Urothelium cell line (cell line): ENCODE measurements at places on chromosomes 16 and 17.
A peak's percentile ranks its signal among the peaks of the same experiment; 100 is the strongest.

DNA sequence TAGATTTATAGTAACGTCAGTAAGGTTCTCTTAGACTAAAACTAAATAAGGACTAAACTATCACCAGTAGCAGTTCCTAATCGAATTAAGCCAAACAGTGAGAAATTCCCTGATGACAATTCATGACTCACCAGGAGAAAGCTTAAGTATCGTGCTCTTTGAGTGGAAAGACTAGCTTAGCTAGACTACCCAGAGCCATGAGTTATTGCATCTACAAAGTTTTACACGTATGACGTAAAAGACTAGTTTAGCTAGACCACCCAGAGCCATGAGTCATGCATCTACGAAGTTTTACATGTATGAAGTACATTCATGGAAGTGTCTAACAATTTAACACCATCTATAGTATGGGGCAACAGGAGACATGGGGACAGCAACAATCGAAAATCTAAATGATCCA, 36.6 kb downstream of the UBE2G1 start:
- peak; percentile 20 for DNase-seq

DNA sequence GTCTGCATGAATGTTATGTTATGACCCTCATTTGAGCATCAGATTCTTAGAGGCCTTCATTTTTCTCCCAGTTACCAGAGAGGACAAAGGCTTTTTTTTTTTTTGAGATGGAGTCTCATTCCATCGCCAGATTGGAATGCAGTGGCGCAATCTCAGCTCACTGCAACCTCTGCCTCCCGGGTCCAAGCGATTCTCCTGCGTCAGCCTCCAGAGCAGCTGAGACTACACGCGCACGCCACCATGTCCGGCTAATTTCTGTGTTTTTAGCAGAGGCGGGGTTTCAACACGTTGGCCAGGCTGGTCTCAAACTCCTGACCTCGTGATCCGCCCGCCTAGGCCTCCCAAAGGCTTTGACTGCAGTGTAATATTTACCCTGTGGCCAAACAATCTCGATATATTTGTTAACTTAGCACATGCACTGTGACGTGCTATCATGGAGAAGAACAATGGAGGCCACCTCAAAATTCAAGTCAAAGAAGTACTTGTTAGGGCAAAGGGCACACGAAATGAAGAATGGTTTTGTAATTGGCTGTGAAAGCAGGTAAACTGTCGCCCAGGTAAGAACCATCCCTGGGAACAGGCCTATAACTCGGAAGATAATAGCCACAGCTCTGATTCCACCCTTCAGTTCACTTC, 303.4 kb downstream of the SLC39A11 start:
- no peak for DNase-seq

DNA sequence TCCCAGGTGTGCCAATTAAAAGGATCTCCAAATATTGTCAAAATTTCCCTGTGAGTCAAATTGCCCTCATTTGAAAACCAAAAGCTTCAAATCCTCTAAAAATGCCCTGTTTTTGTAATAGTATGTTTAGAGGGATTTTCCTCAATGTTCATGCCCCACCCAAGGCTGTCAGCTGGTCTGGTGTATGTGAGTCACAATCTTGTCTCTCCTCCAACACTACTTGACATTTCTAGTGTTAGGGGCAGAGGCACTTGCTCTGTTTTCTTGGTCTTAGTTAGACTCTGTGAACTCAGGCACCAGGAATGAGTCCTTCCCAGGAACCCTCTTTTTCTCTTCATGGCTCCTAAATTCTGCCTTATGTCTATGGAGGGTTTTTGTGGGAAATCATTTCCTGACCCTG, 634.8 kb downstream of the KCNJ2 start:
- DNase-seq, result no peak

GRCh38 chr16:87681981-87682570, 79.8 kb downstream of the JPH3 start:
- DNase-seq, result no peak

DNA sequence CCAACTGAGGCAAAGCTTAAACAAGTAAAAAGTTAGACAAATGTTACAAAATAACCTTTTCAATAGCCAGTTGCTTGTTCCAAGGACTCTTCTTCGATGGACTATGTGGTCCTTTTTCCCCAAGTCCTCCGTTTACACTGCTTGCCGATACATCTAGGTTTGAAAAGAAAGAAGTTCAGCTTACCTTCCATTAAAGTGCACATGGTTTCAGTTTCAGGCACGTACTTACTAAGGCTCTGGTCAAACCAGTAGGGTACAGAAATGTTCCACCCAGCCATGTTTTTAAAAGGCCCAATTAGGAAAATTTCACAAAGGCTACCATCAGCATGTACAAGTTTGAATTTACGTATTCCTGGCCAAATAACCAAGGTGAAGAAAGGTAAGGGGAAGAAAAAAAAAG, 2.1 kb downstream of the SRSF2 start:
- DNase-seq, result no peak

DNA sequence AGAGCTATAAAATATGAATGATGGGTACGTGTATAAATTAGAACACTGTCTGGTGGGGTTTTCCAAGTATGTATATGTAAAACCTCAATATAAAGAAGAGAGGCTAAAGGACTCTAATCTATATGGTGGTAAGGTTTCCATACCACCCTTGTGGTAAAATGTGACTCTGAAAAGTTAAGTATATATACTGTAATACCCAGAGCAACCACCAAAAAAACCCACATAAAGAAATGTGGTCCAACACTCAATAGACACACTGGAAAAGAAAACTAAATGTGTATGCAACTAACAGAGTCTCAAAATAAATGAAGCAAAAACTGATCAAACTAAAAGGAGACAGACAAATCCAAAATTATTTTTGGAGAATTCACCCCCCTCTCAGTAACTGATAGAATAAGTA, 72.2 kb downstream of the XPO6 start:
- no peak for DNase-seq

- DNase-seq, result peak; percentile 60
Observed at GRCh38 chr16:6483469-6484033, 849.1 kb upstream of the RBFOX1 start.
